Epithelial cell of proximal tubule (primary cell): ENCODE measurements at places on chromosomes 13 and 19. TPM values are rescaled to one million over a fixed set of nuclear protein-coding genes. Genes with fewer than 3 reads are reported as not detected.

Gene PRX
- 0.80 and 1.3 TPM in 2 replicates for total RNA-seq

Gene RDH8
- total RNA-seq, result not detected in 2 replicates

Gene C1QTNF9B
- not detected in 2 replicates for total RNA-seq

Gene ZNF99
- total RNA-seq, result not detected in 2 replicates

Gene KIR3DL1
- not detected in 2 replicates for total RNA-seq

DNA sequence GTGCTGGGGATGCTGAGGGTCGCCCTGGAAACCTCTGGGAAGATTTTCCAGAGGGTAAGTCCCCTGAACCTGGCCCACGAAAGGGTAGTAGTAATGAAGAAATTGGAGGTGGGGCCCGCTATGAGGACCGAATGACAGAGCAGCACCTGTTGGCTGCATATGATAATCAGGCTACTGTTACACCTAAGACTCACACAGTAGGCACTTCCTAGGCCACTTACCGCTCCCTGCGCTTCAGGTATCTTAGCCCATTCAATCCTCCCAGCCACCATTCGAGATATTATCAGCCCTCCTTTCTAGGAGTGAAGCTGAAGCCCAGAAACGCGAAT, 4.3 kb upstream of the LRFN3 start:
- no peak for DNase-seq

- DNase-seq, result no peak
Measured at GRCh38 chr19:23311551-23311950, 61.4 kb upstream of the ZNF724 start.

DNA sequence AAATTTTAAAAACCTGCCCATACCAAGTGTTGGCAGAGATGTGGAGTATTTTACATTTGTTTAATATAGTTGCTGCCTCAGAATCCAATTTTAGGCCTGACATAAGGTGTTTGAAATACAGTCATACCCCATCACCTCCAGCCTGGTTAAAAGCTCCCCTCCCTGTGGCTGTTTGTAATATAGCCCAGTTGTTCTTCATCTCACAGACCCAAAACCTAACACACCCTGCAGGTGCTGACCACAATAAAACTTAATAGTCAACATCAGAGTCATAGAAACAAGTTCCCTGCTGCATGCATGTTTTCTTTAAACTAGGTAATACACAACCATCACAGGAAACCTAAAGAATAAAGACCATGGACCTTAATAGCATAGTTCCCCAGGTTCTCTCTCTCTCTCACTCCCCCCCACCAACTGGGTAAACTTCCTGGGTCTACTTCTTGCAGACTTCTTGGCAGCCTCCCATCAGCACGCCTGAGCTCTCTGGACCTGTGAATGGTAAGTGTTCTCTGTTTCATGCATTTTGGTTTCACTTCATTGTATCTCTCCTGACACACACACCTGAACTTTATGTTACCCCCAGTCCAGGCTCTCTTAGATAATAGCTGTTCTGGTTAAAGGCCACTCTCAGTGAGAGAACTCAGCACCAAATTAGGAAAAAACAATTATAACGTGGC, 1369.9 kb downstream of the EFNB2 start:
- no peak for DNase-seq

- no peak for DNase-seq
Measured at GRCh38 chr13:23696610-23697009, 126.4 kb downstream of the TNFRSF19 start.

DNA sequence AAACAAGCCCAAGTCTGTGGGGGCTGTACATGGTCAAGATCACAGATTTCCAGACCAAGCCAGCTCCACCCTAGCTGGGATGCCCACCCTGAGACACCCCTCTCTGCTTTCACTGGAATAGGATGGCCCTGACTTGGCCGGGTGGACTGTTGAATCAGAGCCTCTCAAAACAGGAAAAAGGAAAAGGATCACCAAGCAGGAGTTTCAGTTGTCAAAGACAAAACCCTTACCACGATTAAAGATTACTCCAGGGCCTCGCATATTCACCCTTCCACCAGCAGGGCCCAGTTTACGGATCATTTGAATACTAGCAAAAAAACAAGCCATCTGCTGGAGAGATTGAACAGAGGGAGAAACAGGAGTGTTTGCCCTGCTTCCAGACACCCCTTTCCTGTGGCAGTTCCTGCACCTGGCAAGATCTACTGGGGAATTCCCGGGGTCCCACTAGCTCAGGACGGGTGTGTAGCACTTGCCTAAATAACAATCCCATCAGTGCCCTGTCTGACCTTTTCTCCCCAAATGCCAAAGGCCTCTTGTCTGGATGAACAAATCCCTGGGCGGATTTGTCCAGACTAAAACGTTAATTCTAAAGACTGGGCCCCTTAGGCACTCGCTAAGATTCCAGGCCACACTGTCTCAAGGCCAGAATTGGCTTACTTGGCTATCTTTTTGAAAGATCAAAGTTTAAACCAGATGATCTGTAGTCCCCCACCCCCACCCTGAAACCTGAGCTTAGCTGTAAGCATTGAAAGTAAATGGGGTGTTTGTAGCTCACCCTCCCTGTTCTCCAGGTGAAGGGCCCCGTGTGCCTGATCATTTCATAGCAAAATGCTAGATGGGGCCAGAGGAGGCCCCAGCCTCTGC, 38.4 kb downstream of the ACTN4 start:
- DNase-seq, result no peak

- no peak for DNase-seq
Measured at GRCh38 chr19:46718157-46718933, 1.4 kb upstream of the PRKD2 start.

- DNase-seq, result no peak
Measured at GRCh38 chr13:42495255-42495654, 78.7 kb upstream of the TNFSF11 start.

DNA sequence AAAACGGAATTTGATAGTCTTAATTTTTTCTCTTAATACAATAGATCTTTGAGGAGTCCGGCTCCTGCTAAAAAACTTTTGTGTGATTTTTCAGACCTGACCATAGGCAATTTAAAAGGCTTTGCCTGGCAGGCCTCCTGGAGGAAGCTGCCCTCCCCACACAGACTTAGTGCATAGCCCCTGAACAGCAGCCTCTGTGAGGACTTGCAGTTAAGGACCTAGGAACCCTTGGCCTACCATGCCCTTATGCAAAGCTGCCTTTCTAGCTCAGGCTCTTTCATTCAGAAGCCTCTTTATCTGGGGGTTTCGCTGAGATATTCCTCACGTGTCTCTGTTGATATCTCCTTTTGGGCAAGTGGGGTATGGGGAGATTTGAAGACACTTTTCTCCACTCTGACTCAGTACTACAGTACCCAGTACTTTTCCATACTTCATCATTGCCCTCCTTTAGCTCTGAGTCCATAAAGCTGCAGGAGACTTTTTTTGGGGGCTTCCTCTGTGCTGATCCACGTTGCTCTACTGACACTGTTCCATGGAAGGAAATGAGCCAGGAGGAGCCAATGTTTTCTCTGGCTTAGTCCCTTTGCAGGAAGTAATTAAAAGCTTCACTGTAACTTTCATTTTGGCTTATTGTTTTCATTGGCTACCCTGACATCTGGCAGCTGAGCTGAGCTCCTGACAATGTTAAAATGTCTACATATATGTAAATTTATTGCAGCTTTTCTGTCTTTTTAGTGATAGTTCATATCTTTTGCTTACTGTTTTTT, 283.1 kb downstream of the TDRD3 start:
- DNase-seq, result no peak

GRCh38 chr13:21077788-21078353, 16.5 kb upstream of the LATS2 start:
- DNase-seq, result no peak

DNA sequence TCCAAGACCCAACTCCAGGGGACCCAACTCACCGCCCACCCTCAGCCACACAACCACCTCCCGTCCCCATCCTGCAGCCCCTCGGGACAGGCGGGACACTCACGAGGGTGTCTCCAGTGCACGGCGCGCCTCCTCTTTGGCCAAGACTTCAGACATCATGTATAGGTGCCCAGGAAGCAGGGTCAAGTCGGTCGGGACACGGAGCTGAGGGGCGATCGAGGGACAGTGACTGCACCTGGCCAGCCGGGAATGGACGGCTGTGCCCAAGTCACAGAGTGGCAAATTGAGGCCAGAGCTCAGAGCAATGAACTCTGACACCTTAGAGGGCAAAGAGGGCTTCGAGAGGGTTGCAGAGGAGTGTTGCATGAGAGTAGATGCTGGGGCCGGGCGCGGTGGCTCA, 8.8 kb downstream of the STAP2 start:
- no peak for DNase-seq

DNA sequence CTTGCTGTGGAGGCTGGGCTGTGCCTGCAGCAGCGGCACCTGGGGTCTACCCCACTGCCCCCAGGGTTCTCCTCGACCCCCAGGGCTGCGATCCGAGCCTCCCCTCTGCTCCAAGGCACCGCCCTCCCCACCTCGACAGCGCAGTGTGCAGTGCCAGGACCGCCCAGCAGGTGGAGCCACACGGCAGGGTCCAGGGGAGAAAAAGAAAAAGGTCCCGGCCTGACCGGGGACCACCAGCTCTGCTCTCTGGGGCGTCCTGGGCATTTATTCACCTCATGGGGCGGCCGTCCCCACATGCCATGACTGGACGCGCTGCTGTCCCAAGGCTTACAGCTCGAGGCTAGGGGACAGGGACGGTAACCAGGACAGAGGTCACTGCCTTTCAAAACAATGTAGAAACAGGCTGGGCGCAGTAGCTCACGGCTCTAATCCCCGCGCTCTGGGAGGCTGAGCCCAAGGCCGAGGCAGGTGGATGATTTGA, 10.6 kb downstream of the REXO1 start:
- no peak for DNase-seq

- DNase-seq, result no peak
Measured at GRCh38 chr19:6098574-6098973, 11.7 kb downstream of the RFX2 start.

DNA sequence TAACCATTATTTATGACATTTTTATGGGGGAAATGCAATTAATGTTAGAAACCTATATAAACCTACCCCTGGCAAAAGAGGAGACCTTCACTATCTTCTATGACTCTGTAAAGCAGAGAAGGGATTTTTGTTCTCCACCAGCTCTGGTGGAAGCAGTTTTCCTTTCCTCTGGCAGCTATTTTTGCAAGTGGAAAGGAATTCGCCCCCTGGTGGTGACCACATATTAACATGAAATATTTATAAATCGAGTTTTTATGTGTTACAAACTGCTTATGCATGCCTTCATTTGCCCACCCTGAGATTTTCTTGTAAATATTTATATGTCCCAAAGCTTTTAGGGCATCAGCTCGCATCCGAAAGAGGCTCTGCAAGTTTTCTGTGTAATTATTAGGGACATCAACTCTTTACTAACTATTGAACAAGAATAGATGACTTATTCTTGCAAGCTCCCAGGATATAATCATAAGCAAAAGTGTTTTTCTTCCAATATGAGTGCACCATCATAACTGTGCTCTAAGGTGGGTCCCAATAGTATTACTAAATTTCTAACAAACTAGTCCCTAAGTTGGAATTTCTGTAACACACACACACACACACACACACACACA, 62.4 kb downstream of the SERTM1 start:
- DNase-seq, result no peak

DNA sequence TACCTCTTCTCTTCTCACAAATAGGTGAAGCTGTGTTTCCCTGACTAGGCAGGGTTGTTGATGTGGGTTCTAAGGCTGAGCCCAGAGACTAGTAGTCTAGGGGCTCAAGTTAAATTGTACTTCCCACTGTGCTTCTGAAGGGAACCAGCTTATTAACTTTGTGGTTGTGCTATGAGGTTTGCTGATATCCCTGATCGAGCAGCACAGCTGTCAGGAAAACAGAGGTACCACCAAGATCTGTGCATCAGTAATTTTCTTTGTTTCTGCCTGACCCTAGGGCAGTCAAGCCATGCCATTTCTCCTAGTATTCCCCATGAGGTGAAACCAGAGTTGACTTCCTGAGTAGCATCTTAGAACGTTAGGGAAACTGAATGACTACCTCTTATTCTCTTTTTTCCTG, 853.8 kb upstream of the MIR17HG start:
- DNase-seq, result peak; percentile 20

- no peak for DNase-seq
Measured at GRCh38 chr13:109717686-109718085, 68.7 kb downstream of the IRS2 start.

GRCh38 chr13:73741111-73741510, 393.1 kb downstream of the KLF12 start:
- no peak for DNase-seq

- no peak for DNase-seq
Measured at GRCh38 chr13:27997904-27998522, 9.5 kb upstream of the URAD start.

- peak; percentile 56 for DNase-seq
Measured at GRCh38 chr19:28881616-28882015, 331.3 kb downstream of the UQCRFS1 start.
